ENCODE measurements at places on chromosomes 3 and 15.

DNA sequence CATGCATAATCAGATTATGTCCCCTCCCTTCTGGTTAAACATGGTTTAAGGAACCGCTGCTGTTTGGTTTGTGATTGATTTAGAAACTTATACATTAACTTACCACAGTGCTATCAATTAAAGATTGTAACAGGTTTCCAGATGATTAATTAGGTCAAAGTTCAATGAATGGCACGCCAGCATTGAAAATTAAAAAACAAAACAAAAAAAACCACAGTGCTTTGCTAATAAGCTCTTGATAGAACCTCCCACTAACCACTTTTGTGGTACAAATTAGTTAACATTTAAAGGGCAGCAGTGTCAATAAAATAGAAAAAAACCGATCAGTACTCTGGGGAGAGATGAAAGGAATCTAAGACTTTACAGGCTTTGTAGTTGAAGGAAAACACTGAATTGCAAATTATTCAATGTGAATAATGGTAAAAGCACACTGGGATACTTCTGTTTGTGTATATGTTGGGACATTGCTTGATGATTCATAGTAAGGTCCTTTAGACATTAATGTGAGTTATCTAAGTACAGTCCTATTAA, 7.6 kb upstream of the C3orf38 start:
- DNase-seq, result no peak

- DNase-seq, result no peak
These were observed 88.0 kb downstream of the OSBPL10 start for GRCh38 chr3:31892916-31893573.

DNA sequence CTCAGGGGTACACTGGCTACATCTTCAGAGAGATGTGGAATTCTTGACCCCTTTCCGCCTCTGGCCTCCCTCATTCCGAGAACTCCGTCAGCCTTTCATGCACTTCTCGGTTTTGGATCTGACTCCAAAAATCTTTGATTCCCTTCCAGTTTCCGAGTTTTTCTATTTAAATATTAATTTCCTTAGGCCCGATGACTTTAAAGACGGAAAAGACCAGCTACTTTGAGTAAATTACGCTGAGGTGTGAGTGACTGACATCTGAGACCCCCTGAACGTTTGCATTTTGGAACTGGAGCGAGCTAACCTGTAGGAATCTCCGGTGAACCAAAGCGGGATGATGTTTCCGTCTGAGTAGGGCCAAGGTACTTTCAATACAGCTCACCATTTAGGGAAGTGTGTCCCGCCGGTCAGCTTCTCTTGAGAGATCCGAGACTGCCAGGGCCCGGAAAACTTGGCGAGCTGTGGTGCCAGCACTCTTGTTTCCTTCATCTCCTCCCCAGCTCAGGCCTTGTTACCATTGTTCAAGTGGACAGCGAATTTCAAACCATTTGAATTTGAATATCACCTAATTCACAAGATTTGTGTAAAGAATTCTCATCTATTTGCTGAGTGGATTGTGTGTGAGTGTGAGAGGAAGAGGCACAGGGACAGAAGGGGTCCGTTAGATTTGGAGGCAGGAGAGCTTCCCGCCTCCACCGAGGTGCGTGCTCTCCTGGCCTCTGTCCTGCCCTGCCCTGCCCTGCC, 5.4 kb downstream of the SOX14 start:
- no peak for DNase-seq

- DNase-seq, result no peak
These were observed 25.4 kb downstream of the CYP19A1 start for GRCh38 chr15:51313074-51313393.

DNA sequence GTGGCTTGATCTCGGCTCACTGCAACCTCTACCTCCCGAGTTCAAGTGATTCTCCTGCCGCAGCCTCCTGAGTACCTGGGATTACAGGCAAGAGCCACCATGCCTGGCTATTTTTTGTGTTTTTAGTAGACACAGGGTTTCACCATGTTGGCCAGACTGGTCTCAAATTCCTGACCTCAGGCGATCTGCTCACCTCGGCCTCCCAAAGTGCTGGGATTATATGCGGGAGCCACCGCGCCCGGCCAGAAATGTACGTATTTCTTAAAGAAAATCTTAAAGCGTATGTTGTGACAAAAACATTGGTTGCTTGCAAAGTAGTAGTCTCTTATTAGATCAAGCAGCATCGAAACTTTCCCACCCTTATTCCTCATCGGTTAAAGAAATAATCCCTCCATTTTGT, 748.9 kb upstream of the NR2F2 start:
- no peak for DNase-seq
